ENCODE measurements at places on chromosomes 3 and 15.

- DNase-seq, result no peak
Observed at GRCh38 chr3:169980055-169980454, 13.4 kb downstream of the SEC62 start.

GRCh38 chr3:137205394-137206045 lies 247.7 kb downstream of the IL20RB start:
- no peak for DNase-seq

DNA sequence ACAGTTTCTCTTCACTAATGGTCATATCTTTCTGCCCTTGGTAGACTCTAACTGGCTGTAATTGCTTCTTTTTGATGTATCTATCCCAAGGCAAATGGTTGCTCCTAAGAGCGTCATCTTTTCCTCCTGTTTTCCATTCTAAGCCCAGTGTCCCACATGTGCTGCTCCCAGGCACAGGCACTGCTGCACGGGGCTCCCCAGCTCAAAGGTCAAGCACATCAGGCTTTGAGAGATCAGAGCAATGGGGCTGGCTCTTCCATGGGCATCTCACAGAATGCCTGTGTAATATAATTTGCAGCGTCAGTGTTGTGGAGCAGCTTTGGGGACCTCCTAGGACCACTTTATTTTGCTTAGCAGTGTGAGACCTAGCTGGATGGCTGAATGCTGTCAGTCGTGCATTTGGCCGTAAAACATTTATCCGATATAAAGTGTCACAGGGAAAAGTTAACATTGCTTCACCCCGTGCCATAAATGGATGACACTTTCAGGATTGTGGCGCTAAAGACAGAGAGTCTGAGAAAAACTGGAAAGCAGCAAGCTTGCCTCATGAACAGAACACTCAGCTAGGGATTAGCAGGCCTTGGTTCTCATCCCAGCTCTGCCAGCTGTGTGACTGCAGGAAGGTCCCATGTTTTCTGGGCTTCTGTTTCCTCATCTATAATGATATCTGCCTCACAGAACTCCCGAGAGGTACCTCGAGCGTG lies 277.5 kb upstream of the TBL1XR1 start:
- DNase-seq, result no peak

DNA sequence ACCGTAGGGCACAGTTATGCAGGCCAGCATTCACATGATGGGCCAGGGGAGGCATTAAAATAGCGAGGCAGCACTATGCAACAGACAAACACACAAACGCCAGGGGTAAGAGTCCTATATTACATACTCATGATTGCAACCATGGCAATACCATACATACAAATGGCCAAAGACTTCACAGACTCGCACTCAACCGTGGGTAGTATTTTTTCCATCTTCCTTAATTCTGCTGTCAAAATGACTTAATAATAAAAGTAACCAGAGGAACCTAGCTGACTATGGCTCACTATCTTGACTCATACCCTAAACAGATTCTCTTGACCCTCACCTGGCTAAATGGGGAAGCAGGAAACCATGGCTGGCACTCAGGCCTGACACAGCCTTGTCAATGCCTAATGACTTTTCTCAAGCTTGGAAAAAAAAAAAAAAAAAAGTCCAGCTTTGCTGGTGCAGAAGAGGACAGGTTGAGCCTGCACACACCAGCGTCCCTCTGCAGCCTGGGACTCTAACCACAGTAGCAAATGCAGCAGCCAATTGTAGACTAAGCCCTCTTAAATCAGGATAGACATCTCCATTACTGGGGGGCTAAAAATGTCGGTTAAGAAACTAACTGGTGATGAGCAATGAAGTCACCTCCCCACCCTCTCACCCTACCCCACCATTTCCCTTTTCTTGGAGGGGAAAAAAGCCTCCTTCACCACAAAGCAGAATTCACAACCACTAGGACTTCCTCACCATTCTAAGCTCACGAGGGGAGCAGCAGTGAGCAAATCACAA lies 23.1 kb downstream of the CCDC12 start:
- no peak for DNase-seq

Data from tibial nerve (tissue), 4 donors.